ENCODE measurements at places on chromosomes 2 and 18.
A peak's percentile ranks its signal among the peaks of the same experiment; 100 is the strongest.

GRCh38 chr2:208266553-208266893 lies 468 bp downstream of the PIKFYVE start:
- no peak for DNase-seq

- no peak for DNase-seq
These were observed 51.2 kb upstream of the RTN4 start for GRCh38 chr2:55101466-55101865.

GRCh38 chr2:10688921-10689807 lies 611 bp downstream of the NOL10 start:
- DNase-seq: peak; percentile 77

GRCh38 chr2:150883613-150883895 lies 378.1 kb downstream of the RBM43 start:
- DNase-seq: no peak

DNA sequence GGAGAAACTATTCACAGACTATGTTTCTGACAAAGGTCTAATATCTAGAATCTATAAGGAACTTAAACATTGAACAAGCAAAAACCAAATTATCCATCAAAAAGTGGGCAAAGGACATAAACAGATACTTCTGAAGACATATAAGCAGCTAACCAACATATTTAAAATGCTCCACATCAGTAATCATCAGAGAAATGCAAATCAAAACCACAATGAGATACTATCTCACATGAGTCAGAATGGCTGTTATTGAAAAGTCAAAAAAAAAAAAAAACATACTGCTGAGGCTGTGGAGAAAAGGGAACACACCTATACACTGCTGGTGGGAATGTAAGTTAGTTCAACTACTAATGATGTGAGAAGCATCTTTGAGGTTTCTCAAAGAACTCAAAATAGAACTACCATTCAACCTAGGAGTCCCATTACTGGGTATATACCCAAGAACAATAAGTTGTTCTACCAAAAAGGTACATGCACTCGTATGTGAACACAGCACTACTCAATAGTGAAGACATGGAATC lies 220.4 kb upstream of the TFPI start:
- no peak for DNase-seq

GRCh38 chr2:33090553-33091134 lies 143.9 kb downstream of the LTBP1 start:
- no peak for DNase-seq

DNA sequence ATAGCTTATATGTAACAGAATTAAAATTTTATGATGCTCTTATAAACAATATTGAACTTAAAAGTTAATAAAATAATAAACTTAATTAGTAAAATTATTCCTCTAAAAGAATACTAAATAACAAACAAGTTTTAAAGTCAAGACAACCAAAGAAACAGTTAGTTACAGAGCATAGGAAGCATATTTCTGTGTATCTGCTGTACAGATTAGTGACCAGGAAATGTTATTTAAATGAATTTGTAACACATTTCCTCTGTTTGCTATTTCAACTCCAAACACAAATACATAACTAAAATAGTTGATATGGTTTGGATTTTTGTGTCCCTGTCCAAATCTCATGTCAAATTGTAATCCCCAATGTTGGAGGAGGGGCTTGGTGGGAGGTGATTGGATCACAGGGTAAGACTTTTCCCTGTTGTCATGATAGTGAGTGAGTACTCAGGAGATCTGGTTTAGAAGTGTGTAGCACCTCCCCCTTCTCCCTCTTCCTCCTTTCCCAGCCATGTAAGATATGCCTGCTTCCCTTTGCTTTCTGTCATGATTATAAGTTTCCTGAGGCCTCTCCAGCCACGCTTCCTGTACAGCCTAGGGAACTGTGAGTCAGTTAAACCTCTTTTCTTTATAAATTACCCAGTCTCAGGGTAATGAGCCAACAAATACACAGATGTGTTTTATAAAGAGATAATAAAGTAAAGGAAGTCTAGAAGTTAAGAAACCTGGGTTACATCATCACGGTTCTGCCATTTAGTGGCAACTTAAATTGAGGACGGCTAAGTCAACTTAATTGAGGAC lies 51.8 kb downstream of the ROCK2 start:
- no peak for DNase-seq

DNA sequence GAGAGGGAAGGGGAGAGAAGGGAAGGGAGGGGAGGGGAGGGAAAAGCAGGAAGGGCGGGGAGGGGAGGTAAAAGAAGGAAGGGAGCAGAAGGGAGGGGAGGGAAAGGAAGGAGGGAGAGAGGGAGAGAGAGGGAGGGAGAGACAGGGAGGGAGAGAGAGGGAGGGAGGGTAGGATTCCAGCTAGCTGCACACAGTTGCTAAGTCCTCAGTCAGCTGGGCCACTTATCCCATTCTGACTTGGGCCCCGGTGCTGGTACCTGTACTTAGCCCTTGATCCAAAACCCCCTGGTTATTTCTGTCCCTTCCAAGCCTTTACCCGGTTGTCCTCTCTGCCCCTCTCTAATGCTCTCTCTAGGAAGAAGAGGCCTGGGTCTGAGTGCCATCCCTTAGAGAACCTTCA lies 211.4 kb downstream of the TTC32 start:
- no peak for DNase-seq

GRCh38 chr2:98583816-98584618 lies 24.3 kb downstream of the COA5 start:
- no peak for DNase-seq

DNA sequence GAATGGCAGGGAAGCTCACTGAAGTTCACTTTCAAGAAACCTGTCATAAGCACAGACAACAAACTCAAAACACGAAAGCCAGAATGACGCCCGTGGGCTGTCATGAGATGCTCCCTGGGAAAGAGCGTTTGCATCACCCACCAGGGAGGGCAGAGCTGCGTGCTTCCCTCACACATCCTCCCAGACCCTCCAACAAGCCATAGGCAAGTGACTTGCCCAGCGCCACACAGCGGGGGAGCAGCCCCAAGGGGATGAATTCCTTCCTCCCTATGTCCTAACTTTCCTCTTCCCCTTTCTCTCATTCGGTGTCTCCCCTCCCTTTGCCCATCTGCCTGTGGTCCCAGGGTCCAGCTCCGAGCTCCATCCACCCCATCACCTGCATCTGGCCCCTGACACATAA lies 10.7 kb downstream of the BIN1 start:
- no peak for DNase-seq

GRCh38 chr2:26284132-26284531 lies 39.4 kb downstream of the HADHB start:
- DNase-seq: no peak

- no peak for DNase-seq
These were observed 86.0 kb upstream of the SATB2 start for GRCh38 chr2:199543606-199544172.

DNA sequence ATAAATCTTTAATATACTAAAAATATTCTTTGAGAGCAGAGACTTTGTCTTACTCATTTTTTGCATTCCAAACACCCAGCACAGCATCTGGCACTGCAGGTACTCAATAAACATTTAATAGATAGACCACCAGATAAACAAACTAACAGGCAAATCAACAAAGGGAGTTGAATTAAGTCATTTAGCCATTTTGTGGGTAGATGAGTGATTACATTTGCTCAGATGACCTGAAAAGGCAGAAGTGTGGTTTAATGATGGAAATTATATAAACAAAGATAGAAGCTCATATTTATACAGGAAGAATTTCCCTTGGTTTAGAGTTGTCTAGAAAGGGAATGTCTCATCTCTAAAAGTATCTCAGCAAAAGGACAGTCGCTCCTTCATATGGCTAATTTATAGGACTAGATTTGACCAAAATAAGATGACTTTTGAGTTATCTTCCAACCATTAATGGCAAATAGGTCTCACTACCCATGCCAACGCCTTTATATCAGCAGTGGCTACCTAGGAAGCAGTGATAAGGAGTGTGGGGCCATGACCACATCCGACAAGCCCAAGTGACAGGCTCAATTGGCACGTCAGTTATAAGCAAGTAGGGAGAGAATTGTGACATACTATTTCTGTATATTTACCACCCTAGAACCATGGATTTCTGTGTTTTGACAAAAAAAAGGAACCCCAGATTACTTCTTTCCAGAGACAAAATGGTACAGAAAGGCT lies 173.5 kb downstream of the ATAD2B start:
- no peak for DNase-seq

DNA sequence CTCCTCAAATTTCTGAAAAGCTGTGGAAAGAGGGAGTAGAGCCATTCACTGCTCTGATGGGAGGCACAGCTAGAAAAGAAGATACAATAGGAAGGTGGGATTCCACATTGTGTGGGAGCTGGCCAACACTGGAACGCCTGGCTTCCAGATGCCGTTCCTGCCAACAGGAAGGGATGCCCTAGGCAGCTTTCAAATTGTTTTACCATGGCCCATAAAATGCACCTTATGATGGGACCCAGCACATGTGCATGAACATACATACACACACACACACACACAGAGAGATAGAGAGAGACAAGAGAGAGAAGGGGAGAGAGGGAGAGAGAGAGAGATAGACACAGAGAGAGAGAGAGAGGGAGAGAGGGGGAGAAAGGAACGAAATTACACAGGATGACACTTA lies 86.1 kb upstream of the BZW1 start:
- DNase-seq: no peak

DNA sequence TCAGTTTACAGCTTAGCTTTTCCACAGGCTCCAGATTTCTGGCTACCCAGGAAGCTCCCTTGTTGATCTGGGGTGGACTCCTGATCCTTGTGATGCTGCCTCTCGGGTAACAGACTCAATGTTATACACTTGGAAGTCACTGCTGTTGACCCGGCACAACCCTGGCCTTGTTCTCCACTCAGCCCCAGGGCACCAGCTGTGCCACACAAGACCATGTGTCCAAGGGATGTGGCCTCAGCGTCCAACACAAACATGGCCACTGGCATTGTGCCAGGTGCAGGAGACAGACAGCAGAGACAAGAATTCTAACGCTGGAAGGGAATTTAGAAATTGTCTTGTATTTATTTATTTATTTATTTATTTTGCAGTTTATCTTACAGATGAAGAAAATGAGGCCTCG lies 39.0 kb upstream of the PPP4R1 start:
- peak; percentile 74 for DNase-seq

DNA sequence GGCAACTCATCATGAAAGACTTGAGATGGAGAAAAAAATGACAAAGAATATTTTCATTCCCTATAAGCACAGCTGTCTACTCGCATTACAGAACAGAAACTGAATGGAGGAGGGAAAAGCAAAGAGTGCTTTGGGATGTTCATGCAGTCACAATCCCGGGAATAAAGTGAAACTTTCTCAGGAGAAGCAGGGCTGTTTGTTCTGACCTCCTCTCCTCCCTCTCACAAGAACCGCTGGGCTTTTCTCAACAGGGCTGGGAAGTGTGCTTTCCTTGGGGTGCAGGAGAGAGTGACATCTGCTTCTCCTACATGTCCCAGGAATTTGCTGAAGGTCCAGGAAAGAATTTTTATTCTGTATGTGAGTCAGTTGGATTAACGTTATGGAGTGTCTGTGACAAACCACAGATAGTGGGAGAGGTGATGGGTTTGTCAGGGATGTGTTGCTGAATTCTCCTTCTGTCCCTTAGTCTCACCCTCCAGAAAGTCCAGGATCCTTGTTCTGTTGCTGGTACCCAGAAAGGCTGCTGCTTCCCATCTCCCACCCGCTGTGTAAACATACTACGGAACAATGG lies 125.6 kb downstream of the HRH4 start:
- DNase-seq: no peak

DNA sequence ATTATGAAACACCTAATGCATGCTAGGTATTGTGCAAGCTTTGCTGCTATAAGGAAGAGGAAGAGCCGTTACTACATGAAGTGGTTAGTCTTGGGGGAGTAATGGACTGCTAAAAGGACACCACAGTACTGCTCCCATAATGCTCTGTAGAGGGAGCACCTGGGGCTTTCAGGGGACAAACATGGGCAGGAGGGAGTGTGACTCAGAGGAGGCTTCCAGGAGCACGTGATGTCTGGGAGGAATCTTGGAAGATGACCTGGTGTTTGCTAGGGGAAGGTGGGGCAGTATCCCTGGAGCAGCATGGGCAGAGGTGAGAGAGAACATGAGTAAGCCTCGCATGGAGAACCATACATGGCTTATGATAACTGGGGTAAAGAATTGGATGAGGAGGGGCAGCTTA lies 18.8 kb downstream of the MAPK4 start:
- DNase-seq: no peak

GRCh38 chr2:181231151-181231550 lies 226.0 kb upstream of the ITGA4 start:
- DNase-seq: no peak

DNA sequence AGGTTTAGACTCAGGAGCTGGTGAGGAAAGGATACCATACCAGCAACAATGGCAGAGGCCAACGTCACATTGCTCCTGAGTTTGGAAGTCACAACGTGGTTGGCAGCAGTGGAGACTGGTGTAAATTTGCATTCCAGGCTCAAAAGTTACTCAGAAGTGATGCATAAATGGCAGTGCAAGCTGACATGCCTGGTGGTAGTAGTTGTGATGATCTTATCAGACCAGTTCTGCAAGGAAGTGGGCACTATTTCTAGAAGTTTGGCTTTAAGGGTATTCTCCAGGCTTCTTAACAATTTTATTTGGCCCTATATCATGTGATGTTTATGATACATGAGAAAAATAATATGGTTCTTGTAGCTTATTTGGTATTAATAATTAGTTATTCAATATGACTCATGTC lies 37.8 kb downstream of the CXCR4 start:
- no peak for DNase-seq

DNA sequence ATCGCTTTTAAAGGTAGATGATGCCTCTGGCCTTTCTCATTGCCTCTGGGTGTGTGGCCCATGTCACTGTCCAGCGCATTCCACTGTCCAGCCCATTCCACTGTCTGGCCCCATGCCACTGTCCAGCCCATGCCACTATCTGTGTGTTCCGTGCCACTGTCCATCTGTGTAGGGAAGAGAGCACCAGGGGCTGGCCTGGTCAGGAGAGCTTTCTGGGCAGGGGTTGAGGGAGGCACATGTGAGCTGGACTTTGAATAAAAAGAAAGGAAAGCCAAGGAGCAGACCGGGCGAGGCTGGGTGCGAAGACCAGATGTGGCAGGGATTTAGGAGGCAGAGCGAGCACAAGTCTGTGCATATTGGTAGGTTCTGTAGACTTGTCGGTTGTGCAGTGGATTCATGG lies 236.2 kb downstream of the NEDD4L start:
- DNase-seq: no peak

- DNase-seq: no peak
These were observed 141.3 kb upstream of the LYPD1 start for GRCh38 chr2:132811148-132811915.

DNA sequence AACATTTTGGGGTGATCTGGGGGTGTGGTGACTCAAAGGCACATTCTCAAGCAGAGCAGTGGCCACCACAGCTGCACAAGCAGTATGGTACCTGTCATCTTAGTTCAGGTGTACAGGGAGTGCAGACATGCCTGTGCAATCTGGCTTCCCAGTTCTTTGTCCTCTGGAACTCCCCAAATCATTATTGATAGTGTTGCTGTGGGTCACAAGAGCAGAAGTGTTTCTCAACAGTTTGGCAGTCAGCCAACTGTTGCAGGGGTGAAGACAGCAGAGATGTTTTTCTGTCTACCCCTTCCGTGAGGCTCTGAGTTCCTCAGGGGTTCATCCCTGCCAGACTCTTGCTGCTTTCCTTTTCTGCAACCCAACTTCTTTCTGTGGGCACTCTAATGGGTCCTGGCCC lies 206.5 kb upstream of the ZSWIM2 start:
- DNase-seq: no peak

GRCh38 chr2:238638982-238639628 lies 208.8 kb upstream of the TWIST2 start:
- DNase-seq: no peak

Data from Right ventricle myocardium inferior (tissue), 1 donor.